Urinary bladder (tissue), 4 donors: ENCODE measurements at places on chromosomes 3 and 15. TPM values are rescaled to one million over a fixed set of nuclear protein-coding genes. Genes with fewer than 3 reads are reported as not detected.

TM4SF18 gene
- total RNA-seq, result 33.4 TPM

CCR9 gene
- not detected for total RNA-seq

RSL24D1 gene
- total RNA-seq, result 136 TPM

NR2E3 gene
- total RNA-seq, result 2.3 TPM

MIX23 gene
- 40.0 TPM for total RNA-seq

MAPKBP1 gene
- 27.7 TPM for total RNA-seq

CAMK2N2 gene
- total RNA-seq, result 0.26 TPM

SLC12A1 gene
- not detected for total RNA-seq

HGD gene
- total RNA-seq, result not detected

ATP13A3 gene
- total RNA-seq, result 111 TPM

IL20RB gene
- 0.42 TPM for total RNA-seq

EPHB1 gene
- total RNA-seq, result 1.6 TPM

OR5H15 gene
- total RNA-seq, result not detected

GREM1 gene
- total RNA-seq, result 8.7 TPM

MYZAP gene
- total RNA-seq, result 19.2 TPM

ANKRD34C gene
- not detected for total RNA-seq

NMNAT3 gene
- total RNA-seq, result 7.5 TPM

RLBP1 gene
- total RNA-seq, result not detected

GOLGA8K gene
- 0.53 TPM for total RNA-seq

STRIT1 gene
- 1.4 TPM for total RNA-seq

PYDC2 gene
- not detected for total RNA-seq

GPR62 gene
- not detected for total RNA-seq

PLXNB1 gene
- total RNA-seq, result 22.7 TPM

CCPG1 gene
- 52.3 TPM for total RNA-seq
